ENCODE measurements at places on chromosomes 1 and 21.

DNA sequence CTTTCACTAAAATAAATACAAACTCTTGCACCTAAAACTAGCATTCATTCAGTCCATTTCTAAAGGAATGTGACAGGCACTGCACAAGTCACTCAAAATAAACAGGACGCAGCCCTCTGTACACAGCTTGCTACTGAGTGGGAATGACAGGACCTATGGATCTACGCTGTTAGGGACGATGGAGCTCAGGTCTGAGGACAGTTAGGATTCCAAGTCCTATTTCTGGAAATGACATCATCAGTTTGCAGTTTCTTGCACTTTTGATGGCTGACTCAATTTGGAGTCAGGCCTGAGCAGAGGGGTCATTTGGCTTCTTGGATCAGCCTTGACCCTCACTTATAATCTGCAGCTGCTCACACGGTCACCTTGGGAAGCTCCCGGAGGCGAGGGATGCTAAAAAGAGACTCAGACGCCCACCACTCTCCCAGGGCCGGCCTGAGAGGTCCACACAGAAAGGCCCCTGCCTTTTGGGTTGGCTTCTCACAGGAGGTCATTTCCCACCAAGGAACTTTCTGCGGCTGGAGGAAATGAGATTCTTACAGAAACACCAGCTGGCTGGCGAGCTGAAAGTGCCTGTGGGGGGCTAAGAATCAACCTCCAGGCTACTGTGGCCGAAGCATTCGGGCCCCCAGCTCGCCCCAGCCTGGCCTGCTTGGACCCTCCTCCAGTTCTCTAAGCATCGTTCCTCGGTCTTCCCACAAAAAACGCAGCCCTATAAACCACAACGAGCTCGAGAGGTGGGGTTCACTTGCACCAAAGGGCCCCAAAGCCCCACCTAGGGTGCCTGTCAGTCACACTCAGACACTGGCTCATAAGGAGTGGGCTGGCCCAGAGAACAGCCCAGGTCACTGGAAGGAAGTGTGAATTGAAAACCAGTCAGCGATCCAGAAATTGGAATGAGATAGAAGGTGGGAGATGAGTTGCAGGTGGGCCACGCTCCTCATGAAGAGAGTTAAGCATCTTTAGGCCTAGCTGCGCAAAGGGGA, 8.9 kb upstream of the PDE9A start:
- no peak for DNase-seq

GRCh38 chr1:110686188-110686587, 11.4 kb upstream of the KCNA3 start:
- DNase-seq: no peak

- DNase-seq: peak; percentile 32
These were observed 53.8 kb upstream of the LYPLAL1 start for GRCh38 chr1:219119839-219120238.

GRCh38 chr1:27137544-27138075, 17.3 kb downstream of the SLC9A1 start:
- peak; percentile 32 for DNase-seq

GRCh38 chr1:61085983-61086644, 3.8 kb downstream of the NFIA start:
- DNase-seq: no peak

All from AML-193 (cell line).